CD4-positive, alpha-beta T cell treated with Interleukin-17A for 4 hours (primary cell): ENCODE measurements at places on chromosomes 2 and 18.
A peak's percentile ranks its signal among the peaks of the same experiment; 100 is the strongest.

GRCh38 chr2:191687867-191688266, 9.9 kb downstream of the NABP1 start:
- no peak for DNase-seq

DNA sequence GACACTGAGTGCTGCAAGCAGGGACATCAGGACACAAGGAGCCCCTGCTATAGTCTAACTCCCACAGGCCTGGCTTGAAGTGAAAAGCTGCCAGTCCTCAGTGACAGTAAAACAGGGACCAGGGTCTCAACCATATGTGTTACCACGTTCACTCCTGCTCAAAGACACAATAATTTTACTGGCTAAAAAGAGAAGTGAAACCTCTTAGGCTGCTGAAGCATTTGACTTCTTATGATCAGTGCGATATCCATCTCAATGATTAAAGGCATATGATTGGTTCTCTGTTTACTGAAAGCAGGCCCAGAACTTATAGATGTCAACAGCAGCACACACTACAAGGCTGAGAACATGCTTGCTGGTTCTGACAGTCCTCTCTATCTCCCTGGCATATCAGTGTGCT, 129.8 kb upstream of the LMAN1 start:
- no peak for DNase-seq

DNA sequence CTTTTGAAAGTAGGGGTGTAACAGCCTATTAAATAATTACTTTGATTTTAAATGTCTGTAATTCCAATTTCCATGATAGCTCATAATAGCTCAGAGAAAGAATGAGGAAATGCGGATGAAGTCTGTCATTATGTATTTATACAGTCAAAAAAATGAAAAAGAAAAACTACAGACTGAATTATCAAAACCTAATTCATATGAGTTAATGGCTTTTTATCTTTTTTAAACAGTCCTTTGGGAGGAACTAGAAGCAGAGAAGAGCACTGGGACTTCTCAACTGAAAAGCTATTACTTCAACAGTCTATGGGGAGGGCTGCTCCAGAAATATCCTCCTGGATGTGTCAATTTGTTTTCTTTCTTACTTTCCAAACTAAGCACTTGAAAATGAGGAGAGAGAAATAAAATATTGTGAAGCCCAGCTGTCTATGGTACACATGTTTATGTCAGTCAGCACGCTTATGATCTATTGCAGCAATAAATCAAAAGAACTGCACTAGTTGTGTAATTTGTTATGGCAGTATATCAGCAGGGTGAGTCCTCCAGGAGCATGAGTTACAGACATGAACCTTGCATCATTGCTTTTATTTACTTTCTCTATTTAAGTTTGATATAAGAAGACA, 1550.2 kb downstream of the LRP1B start:
- DNase-seq, result no peak

GRCh38 chr18:48851599-48851960, 99.2 kb downstream of the SMAD7 start:
- peak; percentile 48 for DNase-seq

GRCh38 chr18:60347526-60348045, 25.0 kb downstream of the MC4R start:
- no peak for DNase-seq

- DNase-seq, result no peak
Observed at GRCh38 chr2:36482576-36483214, 115.3 kb downstream of the FEZ2 start.

GRCh38 chr2:237694415-237695194, 67.2 kb downstream of the LRRFIP1 start:
- DNase-seq, result no peak

GRCh38 chr2:150610670-150611279, 123.3 kb upstream of the RND3 start:
- no peak for DNase-seq

- DNase-seq, result peak; percentile 24
Observed at GRCh38 chr2:218860950-218861381, 1.4 kb downstream of the WNT6 start.

GRCh38 chr18:8034674-8035073, 467.6 kb downstream of the PTPRM start:
- no peak for DNase-seq

GRCh38 chr2:63438181-63438580, 150.1 kb downstream of the WDPCP start:
- no peak for DNase-seq

DNA sequence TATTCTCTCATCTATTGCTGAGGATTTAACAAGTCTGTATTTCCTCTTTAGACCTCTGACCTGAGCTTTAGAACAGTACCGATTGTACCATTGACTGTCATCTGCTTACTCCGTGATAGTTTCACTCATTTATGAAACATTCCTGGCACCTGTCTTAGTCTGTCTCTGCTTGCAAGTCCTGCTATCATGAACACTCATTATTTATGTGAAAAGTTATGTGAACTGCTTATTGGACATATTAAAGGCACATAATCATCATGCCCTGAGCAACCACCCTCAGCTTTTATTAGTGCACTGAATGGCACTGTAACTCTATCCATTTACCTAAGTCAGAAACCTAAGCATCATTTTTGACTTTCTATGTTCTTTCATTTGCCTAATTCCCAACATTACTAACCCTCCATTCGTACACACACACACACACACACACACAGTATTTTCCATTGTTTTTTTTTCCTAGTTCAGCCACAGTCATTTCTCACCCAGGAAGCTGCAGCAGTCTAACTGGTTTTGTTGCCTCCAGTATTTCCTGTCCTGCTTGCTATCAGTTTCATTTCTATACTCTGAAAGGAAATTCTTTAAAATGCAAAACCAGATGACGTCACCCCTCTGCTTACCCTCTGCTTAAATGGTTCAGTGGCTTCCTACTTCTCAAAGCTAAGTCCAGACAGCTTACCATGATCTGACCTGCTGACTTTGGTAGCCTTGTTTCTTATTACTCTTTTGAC, 146.1 kb downstream of the HAUS1 start:
- peak; percentile 60 for DNase-seq

GRCh38 chr2:4914551-4914950, 777.6 kb upstream of the SOX11 start:
- DNase-seq, result no peak

DNA sequence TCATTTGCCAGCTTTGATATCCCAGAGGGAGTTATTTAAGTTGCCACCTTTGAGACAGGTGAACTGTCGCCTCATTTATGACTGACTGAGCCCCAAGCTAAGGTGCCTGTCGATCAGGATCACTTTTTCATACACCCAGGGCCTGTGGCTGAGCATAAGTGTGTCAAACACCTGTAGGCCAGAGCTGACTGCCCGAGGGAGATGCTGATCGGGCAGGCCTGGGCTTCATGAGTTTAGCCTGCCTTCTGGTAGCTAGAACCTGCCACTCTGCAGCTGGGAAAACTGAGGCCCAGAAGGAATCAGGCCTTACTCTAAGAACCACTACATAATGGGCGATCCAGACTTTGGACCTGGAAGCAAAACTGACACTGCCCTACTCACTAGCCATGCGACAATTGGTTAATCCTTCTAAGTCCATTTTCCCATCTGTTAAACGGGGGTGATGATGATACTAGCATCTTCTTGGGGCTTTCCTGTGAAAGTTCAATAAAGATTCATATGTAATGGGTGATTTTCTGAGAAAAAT, 188.7 kb upstream of the GLI2 start:
- DNase-seq, result no peak

DNA sequence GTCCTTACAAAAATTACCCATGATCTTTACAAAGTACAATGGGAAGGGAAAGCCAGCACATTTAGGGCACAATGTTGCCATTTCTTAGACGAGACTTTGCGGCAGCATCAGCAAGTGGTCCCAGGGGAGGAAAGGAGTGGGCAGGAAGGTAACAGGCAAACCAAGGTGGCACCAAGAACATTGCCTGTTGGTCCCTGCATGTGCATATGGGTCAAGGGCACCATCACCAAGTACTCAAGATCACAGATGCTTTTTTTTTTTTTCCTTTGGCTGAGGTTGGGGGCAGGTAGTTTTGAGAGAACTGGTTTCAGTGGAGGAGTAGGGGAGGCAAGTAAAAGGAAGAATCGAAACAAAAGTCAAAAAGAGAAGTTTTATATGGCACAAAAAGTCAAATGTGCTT, 752 bp upstream of the CYTIP start:
- peak; percentile 42 for DNase-seq

GRCh38 chr18:2526329-2526728, 45.0 kb downstream of the METTL4 start:
- no peak for DNase-seq

GRCh38 chr2:144459937-144460336, 60.0 kb downstream of the ZEB2 start:
- DNase-seq, result peak; percentile 12

DNA sequence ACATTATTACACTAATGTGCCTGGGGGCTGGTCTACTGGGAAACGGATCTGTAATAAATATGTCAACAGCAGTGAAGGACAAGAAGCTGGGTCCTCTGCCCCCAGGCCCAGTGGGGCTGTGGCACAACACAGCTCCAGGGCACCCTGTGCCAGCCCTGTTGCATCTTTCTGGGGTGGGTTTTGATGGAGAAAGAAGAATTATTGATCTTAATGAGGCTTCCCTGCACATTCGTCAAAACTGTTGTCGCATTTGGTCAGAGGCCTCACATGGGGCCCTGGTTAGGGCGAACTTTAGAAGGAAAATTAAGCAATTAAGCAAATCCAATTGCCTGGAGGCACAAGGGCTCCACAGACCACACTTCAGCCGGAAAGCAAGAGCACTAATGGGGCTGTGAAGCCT, 30.0 kb upstream of the TWIST2 start:
- no peak for DNase-seq

- DNase-seq, result no peak
Observed at GRCh38 chr2:70044290-70045040, 42.8 kb upstream of the PCBP1 start.

- DNase-seq, result no peak
Observed at GRCh38 chr2:235365743-235366142, 128.1 kb upstream of the AGAP1 start.

GRCh38 chr2:197198890-197199289, 111.7 kb downstream of the ANKRD44 start:
- DNase-seq, result peak; percentile 87

DNA sequence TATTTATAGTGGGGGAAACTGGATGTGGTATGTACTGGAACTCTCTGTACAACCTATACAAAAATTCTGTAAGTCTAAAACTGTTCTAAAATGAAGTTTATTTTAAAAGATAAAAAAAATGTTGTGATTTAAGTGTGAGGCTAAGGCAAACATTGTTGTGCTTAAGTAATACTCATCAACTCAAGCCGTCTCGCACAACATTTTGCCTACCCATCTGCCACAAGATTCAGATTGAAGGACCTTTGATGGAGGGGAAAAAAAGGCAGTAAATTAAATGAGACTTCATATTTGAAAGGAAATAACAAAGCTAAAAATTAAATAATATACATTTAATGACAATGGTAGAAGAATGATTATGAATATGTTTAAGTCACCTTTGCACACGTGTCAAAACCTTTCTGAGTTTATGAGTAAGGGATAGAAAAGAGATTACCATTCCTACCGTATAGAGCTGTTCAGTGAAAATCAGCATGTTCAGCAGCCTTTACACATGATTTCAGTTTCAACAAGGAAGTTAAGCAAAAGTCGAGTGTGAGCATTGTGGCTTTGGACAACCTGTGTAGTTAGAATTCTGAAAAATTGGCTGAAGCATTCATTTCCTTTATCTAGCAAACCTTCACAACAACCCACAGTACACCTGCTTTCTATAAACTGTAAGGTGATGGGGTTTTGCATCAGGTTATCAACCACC, 499.3 kb downstream of the IRS1 start:
- DNase-seq, result no peak

GRCh38 chr2:130824492-130825061, 12.1 kb upstream of the ARHGEF4 start:
- peak; percentile 71 for DNase-seq

- DNase-seq, result no peak
Observed at GRCh38 chr2:10964052-10964790, 52.5 kb downstream of the KCNF1 start.

GRCh38 chr2:232347369-232347768, 31.2 kb upstream of the ALPP start:
- no peak for DNase-seq

DNA sequence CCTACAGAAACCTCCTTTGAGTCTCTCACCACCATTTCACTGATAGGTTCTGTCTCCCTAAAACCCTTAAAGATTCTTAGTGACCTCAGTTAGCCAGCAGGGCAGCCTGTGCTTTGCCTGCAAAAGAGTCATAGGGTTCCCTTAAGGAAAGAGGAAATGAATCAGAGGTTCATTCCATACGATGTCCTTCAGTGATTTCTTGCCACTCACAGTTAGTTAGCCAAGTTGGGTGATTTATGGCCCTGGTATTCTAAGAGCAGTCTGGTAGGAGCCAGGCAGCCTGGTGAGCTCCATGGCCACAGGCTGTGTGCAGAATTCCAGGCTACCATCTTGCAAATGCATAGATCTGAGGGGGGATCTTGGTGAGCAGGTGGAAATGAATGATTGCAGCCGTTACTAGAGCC, 18.7 kb upstream of the CCBE1 start:
- no peak for DNase-seq

DNA sequence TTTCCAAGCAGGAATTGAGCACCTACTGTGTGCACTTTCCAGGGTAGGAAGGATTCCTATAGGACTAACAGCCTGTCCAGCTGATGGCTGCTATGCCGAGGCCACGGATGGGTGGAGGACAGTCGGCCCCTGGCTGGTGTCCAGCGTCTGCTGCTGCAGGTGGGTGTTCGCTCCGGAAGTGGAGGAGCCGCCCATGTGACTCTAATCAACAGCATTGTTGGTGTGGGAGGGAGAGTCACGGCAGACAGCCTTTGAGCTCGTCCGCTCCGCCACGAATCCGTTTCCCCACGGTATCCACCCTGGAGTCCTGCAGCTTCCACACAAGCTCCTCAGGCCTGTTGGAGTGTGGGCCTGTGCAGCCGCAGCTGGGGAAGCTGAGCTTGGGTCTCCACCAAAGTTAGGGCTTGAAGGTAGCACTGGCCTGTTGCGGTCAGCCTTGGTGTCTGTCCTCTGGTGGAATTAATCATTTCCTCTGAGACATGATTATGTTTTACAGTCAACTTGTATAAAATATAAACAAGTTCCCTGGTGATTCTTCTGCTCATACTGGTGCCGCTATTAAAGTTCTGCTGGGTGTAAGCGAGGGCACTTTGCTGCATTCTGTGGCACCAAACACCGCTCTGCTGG, 185.9 kb upstream of the TPO start:
- no peak for DNase-seq

DNA sequence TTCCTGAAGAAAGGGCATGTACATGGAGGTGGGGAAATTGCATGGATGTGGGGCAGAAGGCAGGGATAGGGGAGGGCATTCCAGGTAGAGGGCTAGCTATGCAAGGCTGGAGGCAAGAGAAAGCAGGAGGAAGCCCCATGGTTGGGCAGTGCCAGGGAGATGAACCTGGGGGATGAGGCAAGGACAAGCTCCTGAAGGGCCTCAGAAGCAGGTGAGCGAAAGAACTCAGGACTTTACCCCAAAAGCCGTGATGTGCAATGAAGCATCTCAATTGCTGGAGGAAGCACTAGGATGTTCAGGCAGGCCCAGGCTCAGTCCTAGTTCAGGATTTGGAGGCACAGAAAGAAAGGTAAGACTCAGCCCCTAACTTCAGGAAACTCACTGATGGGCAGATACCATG, 117.0 kb upstream of the EPAS1 start:
- no peak for DNase-seq

- no peak for DNase-seq
Observed at GRCh38 chr2:111221701-111222100, 101.0 kb downstream of the BCL2L11 start.

- DNase-seq, result no peak
Observed at GRCh38 chr2:234964631-234965461, 13.0 kb downstream of the SH3BP4 start.

- no peak for DNase-seq
Observed at GRCh38 chr2:223788826-223789225, 48.6 kb downstream of the AP1S3 start.

- no peak for DNase-seq
Observed at GRCh38 chr18:3689986-3690763, 240.2 kb downstream of the TGIF1 start.
